CD4-positive, alpha-beta T cell (primary cell): ENCODE measurements at places on chromosomes 16 and 17. TPM values are rescaled to one million over a fixed set of nuclear protein-coding genes. Genes with fewer than 3 reads are reported as not detected.

DNA sequence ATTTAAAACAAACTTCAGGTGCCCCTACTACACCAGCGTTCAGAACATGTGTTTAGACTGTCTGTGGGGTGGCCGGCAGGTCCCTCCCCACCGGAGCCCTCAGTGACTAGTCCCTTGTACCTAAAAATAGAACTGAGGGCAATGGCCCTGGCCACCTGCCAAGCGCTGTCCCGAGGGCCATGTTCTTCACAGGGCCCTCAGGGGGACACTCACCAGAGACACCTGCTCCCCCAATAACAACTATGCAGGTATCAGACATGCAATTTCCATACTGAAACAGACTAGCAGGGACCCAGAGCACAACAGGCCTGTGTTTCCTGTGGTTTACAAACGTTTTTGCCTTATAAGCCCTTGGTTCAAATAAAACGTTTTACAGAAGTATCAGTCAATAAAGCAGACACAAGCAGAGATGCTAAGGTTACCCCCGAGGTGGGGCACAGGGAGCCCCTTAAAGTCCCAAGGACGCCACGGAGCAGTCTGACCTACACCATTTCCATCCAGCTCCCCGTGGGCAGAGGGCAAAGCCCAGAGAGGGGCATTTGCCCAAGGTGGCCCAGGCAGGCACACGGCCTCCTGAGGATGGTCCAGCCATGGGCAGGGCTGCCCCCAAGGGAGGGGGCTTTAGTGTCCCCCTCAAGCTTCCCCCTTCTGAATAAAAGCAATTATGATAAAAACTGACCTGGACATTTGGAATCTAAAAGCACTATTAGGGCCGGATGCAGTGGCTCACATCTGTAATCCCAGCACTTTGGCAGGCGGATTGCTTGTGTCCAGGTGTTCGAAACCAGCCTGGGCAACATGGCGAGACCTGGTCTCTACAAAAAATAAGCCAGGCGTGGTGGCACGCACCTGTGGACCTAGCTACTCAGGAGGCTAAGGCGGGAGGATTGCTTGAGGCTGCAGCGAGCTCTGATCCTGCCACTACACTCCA is 896 bp upstream of the MYLK3 start:
- no peak for DNase-seq

- no peak for DNase-seq
These were observed 23.8 kb downstream of the PDILT start for GRCh38 chr16:20380782-20381181.

DNA sequence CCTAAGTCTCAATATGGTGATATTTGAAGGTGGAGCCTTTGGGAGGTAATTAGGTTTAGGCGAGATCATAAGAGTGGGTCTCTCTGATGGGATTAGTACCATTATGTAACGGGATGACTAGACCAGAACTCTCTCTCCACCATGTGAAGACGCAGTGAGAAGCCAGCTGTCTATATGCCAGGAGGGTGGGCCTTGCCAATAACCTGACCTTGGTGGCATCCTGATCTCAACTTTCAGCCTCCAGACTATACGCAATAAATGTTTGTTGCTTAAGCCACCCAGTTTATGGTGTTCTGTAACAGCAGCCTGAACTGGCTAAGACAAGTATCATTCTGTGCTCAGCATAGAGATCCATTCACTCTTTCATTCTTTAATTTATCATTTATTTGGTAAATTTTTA is 167.2 kb upstream of the CDH11 start:
- DNase-seq = no peak

DNA sequence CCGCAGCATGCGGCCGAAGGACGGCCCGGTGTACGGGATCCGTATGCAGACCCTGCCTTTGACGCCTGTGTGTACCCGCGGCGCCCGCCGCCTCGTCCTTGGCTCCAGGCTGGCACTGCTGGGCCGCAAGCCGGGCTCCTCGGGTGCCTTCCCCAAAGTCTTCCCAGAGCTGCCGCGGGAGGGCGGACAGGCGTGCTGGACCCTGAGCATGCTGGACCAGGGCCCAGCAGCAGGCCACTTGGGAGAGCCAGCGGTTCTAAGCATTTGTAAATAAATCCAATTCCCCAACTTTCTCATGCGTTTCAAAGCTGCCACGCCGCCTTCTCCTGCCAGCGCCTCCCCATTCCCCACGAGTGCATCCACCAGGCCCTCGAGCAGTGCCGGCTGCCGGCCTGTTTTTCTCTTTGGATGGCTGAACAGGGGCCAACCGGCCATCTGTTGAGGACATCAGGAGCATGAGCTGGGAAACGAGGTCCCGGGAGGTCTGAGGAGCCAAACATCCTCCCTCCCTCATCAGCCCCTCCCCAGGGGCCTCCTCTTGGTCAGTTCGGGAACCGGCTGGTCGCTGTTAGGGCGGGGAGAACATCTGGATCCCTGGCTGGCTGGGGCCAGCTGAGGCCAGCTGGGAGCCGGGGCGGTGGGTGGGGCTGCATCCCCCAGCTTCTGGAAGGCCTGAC is 20.5 kb upstream of the PABPN1L start:
- DNase-seq = no peak

- DNase-seq = no peak
These were observed 12.7 kb upstream of the PABPN1L start for GRCh38 chr16:88878967-88879787.

DNA sequence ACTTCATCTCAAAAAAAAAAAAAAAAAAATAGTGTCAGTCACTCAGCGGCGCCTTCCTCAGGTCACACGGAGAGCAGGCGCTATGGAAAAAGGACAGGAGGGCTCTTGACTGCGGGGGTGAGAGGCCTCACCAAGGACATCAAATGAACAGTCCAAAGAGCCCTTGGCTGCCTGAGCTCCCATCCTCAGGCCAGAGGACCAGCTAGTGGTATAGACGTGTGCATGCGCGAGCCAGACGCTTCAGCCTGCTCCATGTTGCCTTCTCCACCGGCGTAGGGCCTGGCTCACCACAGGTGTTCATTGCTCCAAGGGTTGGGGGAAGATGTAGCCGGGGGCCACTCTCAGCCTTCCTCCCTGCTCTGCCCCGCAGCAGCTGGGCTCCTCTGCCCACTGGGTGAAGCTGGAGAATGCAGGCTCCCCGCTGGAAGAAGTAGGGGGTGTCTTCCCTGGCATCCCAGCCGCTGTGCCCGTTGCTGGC is 65.8 kb upstream of the PLCG2 start:
- no peak for DNase-seq

Gene MYH3
- total RNA-seq = 5.4 TPM

Gene TMEM114
- total RNA-seq = not detected

DNA sequence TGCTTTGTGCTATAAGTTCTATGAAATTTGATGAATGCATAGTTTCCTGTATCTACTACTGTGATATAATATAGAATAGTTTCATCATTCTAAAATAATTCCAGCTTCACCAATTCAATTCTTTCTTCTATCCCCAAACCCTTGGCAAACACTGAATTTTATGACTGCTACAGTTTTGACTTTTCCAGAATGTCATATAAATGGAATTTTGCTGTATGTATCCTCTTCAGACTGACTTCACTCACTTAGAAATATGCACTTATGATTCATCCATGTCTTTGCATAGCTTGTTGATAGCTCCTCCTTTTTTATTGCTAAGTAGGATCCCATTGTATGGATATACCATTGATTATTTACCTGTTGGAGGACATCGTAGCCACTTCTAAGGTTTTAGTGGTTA is 89.1 kb upstream of the HS3ST3A1 start:
- DNase-seq = no peak
